Liver (tissue), 10 donors: ENCODE measurements at places on chromosomes 2 and 18.

DNA sequence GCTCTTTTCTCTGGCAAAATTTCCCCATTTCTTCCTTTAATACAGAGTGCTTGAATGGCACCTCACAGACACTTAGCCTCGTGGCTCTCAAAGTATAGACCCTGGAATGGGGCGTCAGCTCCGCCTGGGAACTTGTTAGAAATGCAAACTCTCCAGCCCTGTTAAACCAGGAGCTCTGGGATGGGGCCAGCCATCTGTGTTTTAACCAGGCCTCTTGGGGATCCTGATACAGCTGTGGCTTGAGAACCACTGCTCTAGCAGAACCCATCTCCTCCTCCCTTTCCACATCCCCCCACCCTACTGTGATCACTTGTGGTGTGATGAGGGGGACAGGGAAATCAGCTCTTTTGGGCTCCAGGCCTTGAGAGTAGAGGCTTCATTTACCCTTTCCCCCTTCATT is 15.9 kb downstream of the LTBP1 start:
- H3K4me3 ChIP-seq, result no peak overlapping the region
- H3K36me3 ChIP-seq, result no peaks in the 10 kb centered on the region
- H3K4me1 ChIP-seq, result no peaks in the 10 kb centered on the region
- no peak overlapping the region for H3K27ac ChIP-seq

DNA sequence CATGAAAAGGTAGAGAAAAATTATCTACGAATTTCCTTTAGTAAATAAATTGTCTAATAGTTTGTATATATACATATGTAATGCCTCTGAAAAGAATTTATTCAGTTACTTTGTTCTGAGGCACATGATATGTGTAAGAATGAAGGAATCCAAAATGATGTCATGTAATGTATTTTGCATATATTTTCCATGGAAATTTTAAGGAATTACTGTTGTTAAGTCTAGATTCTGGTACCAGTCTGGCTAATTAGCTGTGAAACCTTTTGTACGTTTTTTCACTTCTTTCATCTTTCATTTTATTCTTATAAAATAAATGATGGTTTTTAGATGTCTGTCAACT is 12.3 kb downstream of the YIPF4 start:
- peaks cover under 1% of the 10 kb centered on the region for H3K36me3 ChIP-seq
- H3K4me1 ChIP-seq, result peaks cover 2% of the 10 kb centered on the region
- no peak for DNase-seq
- H3K27me3 ChIP-seq, result no peaks in the 10 kb centered on the region
- H3K27ac ChIP-seq, result no peak overlapping the region
- no peak overlapping the region for H3K4me3 ChIP-seq

- H3K36me3 ChIP-seq, result no peaks in the 10 kb centered on the region
- H3K27ac ChIP-seq, result no peak overlapping the region
- H3K4me3 ChIP-seq, result no peak overlapping the region
- no peaks in the 10 kb centered on the region for H3K4me1 ChIP-seq
- no peak for DNase-seq
Measured at GRCh38 chr2:64359892-64360657, 93.9 kb upstream of the LGALSL start.

- no peak overlapping the region for H3K4me3 ChIP-seq
- no peaks in the 10 kb centered on the region for H3K36me3 ChIP-seq
- H3K27ac ChIP-seq, result no peak overlapping the region
- DNase-seq, result no peak
Measured at GRCh38 chr2:149039213-149039724, 770 bp downstream of the LYPD6B start.

DNA sequence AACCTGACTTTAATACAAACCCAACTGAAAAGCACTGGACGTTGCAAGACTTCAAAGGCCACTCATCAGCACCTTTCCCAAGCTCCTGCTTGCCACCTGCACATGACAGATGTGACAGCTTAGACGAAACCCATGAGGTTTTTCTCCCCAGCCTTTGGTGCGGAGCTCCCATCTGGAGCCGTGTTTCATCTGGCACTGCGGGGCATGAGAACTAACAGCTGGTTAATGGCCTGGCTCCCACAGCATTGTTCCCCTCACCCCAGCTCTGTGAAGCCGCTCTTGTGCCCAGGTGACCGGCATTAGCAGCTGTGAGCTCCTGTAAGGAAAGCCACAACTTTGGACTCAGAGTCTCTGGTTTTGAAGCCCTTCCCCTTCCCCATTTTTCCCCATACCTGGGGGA is 50.9 kb downstream of the GALR1 start:
- no peaks in the 10 kb centered on the region for H3K27me3 ChIP-seq
- DNase-seq, result no peak
- H3K4me1 ChIP-seq, result no peaks in the 10 kb centered on the region
- H3K27ac ChIP-seq, result no peak overlapping the region
